ENCODE measurements at places on chromosomes 5 and 9.

DNA sequence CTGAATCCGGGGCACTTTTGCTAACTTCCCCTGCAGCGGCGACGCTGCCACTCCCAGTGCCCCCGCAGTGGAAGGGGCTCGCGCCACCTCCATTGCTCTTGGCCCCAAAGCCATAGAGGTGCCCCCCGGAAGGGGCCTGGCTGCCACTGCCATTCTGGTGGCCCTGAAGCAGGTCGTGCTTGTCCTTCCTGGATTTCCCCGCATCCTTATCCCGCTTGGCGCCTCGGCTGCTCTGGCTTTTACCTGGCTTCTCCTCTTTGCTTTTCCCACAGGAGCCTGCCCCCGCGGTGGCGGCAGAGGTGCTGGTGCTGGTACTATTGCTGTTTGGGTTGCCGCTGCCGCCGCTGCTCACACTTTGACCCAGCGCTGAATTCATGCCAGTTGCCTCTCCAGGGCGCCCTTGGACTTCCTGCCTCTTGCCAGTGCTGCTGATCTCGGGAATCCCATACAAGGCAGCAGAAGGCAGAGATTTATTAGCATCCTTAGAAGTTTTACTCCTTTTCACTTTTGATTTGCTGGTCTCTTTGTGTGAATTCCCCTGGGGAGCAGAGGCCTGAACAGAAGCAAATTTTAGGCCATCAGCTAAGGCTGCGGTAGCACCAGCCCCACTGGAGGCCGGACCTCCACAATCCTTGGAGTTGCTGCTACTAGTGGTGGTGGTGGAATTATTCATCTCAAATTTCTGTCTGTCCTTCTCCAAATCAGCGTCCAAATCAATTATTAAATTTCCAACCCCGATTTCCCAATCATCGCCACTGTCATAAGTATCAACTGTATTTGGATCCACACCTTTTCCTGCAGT lies 2.1 kb downstream of the ZNF608 start:
- no peak for DNase-seq

DNA sequence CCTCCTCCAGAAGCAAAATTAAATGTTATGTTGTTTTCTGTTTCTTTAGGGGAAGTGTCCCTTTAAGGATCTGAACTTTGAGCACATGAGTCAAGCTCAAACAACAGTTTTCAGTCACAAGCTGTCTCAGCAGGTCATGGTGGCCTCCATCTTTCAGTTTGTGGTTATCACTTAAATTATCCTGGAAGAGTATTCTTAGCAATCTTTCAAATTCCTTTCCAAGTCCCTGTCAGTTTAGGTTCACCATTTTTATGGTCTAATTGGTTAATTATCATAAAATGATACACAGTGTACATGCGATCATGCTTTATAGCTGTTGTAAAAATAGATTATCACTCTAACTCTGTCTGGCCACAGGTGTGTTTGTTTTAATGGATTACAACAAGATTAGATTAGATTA lies 43.1 kb upstream of the SELENOP start:
- DNase-seq, result no peak

- DNase-seq, result no peak
Measured at GRCh38 chr5:5377780-5378179, 44.7 kb upstream of the ICE1 start.

- DNase-seq, result no peak
Measured at GRCh38 chr5:132641241-132641723, 16.7 kb upstream of the IL13 start.

DNA sequence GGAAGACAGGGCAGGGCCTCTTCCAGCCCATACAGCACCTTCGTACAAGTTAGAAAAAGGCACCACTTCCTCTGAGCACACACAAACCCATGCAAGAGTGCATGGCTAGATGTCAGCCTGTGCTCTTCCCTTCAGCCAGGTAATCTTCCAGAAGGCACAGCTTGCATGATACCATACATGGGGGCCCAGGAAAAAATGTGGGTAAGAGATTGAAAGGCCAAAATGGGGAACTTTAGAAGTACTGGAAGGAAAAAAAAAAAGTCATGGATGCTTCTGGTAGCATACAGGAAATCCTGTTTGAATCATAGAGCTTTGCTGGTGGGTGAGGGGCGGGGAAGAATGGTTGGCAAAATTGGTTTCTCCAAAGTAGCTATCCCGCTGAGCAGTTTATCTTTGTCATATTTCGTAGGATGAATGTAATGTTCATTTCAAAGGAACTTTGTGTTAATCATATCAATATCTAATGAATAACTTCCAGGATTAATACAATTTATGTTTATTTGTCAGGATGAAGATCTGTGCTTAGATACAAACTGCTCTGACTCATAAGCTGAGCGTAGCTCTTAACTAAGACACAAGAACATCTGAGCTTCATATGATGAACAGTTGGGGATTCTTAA lies 78.2 kb upstream of the MAP3K1 start:
- no peak for DNase-seq

DNA sequence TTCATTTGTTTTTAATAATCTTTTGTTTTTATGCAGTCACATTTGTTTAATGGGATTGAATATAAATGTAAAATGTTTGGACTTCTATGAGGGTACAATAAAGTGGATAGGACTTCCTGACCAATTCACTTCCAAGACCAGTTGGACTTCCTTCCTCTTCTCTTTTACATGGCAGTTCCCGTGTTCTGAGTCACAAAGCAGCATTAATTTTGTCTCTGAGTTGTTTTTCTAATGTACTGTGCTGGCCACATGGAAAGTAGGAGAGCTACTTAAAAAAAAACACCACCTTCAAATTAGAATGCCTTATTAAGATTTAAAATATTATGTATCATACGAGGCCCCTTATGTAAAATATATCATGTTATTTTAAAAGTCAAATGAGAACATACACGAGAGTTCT lies 87.3 kb downstream of the CCDC171 start:
- no peak for DNase-seq

DNA sequence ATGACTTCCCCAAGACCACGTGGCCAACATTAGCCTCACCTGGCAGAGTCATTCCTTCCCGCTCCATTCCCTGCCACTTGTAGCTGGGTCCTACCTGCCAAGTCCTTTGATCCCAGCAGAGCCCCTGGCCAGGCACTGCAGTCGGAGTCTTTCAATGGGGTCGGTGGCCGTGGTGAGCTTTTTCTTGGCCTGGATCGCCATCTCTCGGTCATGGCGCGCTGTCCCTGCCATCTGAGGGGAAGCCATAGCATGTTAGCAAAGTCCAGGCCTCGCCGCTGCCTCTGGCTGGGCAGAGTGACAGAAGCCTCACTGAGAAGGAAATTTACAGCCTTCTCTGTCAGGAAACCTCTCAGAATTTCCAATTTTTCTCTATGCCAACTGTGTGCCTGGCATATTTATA lies 17.5 kb downstream of the CAPSL start:
- no peak for DNase-seq

DNA sequence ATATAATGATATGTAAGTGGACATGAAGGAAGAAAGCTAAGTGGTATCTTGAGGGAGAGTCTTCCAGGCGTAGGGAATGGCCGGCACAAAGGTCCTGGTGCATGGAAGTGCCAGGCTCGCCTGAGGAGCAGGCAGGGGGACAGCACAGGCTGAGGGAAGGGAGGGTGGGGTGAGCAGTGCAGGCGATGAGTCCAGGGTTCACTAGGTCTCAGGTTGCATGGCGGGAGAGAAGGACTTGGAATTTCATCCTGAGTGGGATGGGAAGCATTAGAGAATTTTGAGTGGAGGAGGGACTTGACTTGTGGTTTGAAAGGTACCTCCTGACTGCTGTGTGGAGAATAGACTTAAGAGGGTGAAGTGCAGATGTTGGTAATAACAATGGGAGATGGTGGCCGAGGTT lies 268.9 kb downstream of the ARHGEF28 start:
- no peak for DNase-seq

DNA sequence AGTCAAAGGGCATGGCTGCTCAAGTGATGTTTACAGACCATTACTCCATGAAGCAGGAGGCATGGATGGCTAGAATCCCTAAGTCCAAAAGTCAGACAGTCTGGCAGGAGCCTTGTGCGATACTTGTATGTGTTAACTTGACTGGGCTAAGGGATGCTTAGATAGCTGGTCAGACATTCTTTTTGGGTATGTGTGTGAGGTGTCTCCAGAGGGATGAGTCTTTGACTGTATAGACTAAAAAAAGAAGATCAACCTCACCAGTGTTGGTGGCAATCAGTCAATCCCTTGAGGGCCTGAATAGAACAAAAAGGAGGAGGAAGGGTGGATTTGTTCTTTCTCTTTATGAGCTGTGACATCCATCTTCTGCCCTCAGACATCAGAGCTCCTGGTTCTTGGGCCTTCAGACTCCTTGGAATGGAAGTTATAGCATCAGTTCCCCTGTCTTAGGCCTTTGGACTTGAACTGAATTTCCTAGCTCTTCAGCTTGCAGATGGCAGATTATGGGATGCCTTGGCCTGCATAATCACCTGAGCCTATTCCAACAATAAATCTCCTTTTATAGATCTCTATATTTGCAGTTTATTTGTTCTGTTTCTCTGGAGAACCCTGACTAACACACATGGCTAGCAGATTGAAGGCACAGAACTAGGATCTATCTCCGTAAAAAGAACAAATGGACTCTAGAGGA lies 9.7 kb upstream of the HSPB3 start:
- DNase-seq, result no peak

DNA sequence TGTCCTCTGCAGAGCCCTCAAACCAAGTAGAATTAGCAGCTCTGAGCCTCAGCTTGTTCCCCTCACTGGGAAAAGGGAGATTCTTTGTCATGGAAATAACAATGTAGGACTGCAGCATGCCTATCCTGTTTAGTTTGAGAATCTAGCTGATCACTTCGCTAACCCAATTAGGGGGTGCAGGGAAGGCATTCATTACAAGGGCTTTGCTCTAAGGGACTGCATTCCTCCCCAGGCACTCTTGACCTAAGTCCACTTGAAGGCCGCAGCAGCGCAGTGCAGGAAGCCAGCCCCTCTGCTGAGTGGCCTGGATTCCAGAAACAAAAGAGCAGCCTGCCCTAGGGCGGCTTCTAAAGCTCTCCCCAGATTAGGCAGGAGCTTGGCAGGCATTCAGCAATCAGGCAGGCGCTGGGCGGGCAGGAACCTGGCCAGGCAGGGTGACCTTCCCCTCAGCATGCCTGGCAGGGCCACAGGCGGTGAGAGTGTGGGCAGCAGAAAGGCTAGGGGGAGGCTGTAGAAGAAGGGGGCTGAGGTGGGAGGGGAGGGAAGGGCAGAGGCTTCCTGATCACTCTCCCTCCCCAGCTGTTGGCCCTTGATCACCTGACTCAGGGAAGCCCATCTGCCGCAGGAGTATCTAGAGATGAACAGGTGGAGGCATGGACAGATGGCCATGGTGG lies 24.8 kb downstream of the CCNJL start:
- DNase-seq, result no peak

- DNase-seq, result no peak
Measured at GRCh38 chr9:116701940-116702642, 15.0 kb downstream of the TRIM32 start.

DNA sequence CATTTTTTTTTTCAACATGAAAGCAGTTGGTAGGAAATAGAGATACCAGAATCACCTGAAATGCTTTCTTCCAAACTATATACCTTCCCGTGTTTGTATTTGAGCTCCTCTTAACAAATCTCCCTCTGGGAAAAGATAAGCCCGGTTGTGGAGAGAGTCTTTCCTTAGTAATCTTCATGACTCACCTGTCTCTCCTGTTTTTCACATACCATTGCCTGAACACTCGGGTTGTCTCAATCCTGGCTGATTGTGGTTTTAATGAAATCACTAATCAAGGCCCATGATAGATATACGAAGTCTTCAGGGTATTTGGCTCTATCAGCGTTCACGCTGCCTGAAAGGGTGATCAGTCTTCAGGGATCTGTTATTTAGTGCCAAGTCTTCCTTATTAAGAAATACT lies 136.7 kb downstream of the MAN2A1 start:
- DNase-seq, result no peak

DNA sequence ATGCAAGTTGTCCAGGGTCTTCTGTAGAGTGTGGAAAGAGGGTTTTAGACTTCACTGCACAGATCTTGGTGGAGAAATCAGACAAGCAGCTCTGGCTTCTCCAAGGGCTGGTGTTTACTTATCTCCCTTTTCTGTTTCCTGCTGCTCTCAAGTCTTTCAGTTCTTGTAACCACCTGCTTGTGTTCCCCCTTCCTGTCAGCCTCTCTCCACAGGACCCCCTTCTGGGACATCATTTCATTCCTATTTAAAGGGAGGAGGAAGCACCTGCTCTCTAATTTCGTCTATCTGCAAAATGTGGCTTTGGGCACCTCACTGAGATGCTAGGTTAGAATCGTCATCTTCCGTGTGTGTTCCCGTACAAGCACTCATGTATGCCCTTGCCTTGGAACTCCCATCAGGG lies 636.2 kb downstream of the MTRR start:
- no peak for DNase-seq

GRCh38 chr9:89922099-89922498 lies 317.3 kb downstream of the GADD45G start:
- no peak for DNase-seq

DNA sequence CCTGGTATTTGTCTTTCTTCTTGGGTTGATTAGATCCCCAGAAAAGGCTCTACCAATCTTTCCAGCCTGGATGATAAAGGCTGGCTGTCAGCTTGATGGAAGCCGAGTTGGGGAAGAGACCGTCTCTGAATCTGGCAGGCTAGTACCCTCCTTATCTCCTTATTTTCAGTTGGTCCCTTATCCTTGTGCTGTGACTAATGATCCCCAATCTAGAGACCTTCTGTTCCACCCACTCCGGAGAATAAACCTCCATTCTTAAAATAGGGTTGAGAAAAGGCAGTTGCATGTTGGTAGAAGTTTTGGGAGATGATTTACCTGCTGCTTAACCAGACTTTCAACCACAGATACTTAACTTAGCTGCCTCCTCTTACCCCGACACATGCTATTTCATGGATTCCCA lies 52.3 kb downstream of the PRKACG start:
- no peak for DNase-seq

DNA sequence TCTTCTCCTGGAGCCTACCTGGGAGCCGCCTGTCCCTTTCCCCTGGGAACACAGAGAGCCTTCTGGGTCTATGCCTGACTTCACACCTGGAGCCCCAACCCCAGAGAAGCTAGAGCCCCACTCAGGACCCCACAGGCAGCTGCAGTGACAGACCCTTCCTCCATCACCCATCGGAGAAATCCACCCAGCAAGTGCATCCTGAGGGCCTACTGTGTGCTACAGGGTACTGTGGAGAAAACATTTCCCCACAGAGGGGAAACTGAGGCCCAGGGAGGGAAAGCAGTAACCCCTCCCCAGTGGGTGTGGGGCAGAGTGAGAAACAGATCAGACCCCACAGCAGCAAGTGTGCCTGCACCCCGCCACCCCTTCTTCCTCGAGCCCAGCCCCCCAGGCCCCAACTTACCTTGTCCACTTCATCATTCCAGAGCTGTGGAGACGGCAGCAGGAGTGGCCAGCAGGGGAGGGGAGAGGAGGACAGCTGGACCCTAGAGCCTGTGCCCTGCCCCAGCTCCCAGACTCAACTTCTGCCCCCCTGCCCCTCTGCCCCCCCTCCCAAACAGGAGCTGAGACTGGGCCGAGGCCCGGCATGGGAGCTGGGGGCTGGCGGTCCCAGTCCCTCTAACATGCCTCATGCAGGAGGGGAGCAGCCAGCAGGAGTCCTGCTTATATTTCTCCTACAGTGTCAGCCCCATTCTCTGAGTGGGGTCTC lies 17.7 kb downstream of the SH3GLB2 start:
- DNase-seq, result no peak

DNA sequence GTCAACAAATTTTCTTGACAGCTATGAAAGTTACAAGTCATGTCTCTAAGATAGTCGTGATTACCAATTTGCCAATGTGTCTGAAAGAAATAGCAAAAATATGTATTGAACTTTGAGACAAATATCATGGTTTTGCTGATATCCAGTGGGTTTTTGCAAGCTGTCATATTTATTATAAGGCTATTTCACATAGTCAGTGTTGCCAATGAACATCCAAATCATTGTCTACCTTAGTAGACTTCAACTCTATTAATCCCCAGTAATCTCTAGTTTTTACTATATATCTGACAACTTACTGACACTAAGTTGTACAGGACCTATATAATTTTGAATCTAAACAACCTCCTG lies 203.2 kb downstream of the TSSK1B start:
- DNase-seq, result no peak

All from cortex of kidney (tissue), 1 donor.